T-helper 17 cell (primary cell): ENCODE measurements at places on chromosomes 11 and 22.

DNA sequence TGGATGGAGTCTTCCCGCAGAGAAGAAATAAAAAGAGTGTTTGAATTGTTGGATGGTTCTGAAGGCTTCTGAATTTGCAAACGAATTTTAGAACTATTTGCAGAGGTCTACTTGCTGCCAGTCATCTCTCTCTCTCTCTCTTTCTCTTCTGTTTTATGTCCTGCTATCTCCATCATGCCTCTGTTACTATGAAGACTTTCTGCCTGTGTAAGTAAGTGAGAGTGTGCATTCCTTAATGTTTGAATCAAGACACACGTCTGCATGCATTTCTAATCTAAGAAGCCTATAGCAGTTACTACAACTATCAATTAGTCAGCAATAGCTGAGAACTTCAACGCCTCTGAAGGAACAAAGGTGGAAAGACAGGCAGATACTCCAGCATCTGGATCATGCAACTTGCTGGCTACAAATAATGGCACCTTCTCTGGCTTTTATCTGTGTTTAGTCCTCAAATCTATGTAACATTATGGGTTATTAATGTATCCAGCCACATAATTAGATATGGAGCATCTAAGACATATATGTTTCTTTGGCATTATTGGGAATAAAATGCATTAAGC is 191.5 kb upstream of the BLID start:
- DNase-seq: no peak

GRCh38 chr11:20247591-20248007 is 87.3 kb upstream of the DBX1 start:
- no peak for DNase-seq

- no peak for DNase-seq
Measured at GRCh38 chr22:41094041-41094593, 1.7 kb downstream of the EP300 start.

GRCh38 chr11:746289-747157 is 741 bp upstream of the TALDO1 start:
- DNase-seq: no peak

- no peak for DNase-seq
Measured at GRCh38 chr22:40855071-40855978, 1.1 kb downstream of the ST13 start.

GRCh38 chr11:115848611-115849010 is 344.4 kb upstream of the CADM1 start:
- no peak for DNase-seq

DNA sequence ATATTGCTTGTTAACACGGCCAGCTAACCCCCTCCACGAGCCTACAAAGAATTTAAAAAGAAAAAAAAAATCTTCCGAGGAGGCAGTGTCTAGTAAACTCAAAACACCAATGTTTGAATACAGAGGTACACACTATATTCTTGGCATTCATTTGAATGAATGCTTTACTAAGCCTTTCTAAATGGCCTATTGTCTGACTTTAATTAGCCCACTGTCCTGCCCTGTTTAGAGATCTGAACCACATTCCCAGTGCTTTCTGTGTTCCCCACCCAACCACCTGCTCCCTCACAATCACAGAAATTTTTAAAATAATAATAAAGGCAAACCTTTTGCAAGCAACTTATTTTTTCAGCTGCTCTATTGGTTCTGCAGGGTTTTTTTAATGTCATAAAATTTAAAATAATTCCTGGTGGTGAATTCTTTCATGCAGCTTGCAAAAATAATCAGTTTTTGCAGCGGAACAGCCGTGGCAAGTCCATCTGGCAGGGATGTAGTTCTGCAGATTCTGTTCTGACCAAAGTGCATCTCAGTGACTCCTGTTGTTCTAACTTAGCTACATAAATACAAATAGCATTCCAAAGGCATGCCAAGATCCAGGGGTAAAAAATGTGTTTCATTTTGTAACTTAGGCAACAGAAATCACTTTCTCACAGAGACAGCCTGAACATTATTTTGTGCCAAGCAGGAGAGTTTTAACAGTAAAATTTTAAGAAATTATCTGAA is 23.8 kb downstream of the POU2AF2 start:
- DNase-seq: no peak

- no peak for DNase-seq
Measured at GRCh38 chr11:114246321-114247069, 49.7 kb upstream of the NNMT start.

- DNase-seq: no peak
Measured at GRCh38 chr11:42169191-42169590, 709.7 kb upstream of the LRRC4C start.

GRCh38 chr11:70666311-70666710 is 268.0 kb downstream of the CTTN start:
- no peak for DNase-seq

DNA sequence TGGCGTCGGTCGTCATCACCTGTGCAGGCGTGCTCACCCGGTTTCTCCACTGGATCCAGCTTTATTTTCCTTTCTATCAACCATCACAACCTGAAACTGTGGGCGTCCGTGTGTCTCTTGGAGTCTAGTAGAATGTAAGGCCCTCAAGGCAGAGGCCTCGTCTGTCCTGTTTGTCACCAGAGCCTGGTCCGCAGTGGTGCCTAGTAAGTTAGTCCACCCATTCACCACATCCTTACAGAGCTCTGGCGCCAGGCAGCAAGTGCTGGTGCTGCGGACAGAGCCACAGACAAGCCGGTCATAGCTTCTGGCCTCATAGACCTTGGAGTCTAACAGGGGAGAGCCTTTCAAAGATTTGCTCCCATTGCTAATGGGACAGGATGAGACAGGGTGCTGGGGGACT is 64.4 kb upstream of the PARVG start:
- DNase-seq: no peak

- DNase-seq: no peak
Measured at GRCh38 chr11:61774411-61774810, 18.0 kb downstream of the TMEM258 start.

DNA sequence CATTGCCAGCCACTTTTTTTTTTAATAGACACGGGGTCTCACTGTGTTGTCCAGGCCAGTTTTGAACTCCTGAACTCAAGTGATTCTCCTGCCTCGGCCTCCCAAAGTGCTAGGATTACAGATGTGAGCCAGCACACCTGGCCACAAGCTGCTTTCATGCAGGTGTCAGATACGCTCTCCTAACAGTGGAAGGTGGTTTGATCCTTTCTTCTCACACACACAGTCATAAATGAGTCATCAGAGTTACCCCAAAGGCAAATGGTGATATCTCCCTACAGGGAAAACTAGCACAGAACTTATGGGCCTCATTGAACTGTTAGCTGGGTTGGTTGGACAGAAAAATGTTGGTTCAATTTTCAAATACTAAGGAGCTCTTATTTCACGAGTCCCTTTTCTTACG is 38.2 kb upstream of the UBASH3B start:
- no peak for DNase-seq

- DNase-seq: no peak
Measured at GRCh38 chr22:50218996-50219727, 18.4 kb downstream of the SELENOO start.

DNA sequence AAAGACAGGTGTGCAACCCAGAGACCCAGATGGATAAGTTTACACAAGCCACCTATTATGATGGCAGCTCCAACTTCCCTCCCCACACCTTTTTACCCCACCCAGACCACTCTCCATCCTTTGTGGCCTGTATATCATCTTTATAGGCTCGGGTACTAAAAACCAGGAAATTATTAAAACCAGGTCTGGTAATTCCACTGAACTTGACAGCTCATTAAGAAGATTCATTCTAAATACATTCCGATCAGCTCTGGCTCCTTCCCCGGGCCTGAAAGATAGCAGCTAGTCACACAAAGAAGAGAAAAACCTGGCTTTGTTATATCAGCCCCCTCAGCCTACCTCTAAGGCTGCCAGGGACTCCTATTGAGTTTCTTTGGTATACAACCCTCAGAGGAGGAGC is 67.9 kb upstream of the API5 start:
- no peak for DNase-seq

- DNase-seq: no peak
Measured at GRCh38 chr22:42801252-42802080, 55.6 kb downstream of the ARFGAP3 start.

DNA sequence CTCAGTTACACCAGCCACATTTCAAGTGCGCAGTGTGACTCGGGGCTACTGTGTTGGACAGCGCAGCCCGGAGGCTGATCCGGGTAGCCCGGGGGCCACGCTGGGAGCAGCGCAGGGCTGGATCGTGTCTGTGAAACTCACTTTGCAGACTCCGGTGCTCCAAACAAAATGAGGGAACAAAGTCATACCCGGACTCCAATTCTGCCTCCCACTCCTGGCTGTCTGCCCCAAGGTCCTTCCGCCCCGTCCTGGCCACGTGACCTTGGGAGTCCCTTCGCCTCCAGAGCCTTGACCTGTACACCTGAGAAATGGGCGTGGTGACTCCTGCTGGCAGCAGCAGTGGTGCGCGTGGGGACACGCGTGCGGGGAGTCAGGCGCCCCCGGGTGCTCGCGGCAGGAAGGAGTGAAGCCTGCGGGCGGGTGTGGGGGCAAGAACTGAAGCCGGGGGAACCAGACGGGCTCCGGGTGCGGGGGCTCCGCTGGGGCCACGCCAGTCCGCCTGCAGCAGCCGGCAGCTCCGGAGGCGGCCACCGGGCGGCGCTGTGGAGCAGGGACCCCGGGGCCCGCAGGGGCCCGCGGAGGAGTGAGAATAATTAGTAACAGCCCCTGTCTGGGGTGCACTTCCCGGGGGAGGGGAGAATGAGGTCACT is 42.4 kb downstream of the KCNJ4 start:
- DNase-seq: peak; percentile 47

DNA sequence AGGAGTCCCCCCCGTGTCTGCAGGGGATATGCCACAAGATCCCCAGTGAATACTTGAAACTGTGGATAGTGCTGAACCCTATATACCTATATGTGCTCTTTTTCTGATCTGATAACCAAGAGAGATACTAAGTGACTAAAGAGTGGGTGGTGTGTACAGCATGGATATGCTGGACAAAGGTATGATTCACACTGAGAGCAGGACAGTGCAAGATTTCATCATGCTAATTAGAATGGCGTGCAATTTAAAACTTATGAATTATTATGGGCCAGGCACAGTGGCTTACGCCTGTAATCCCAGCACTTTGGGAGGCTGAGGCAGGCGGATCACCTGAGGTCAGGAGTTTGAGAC is 90.2 kb upstream of the ALKBH3 start:
- no peak for DNase-seq

GRCh38 chr11:43789700-43790443 is 90.8 kb upstream of the ALKBH3 start:
- DNase-seq: no peak

DNA sequence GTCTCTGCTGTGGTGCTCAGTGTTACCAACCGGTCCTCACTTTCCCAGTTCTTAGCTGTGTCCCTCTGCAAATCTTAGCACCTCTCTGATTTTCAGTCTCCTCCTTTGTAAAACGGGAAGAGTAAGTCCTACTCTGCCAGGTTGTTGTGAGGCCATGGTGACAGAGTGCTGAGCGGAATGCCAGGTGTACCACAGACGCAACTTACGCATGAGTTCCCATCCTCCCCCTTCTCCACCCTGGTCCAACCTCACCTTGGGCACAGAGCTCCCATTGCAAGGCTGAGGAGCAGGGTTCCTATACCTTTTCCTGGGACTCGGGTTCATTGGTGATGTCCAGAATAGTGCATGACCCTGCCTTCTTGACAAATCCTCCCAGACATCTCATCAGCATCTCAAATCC is 7.3 kb upstream of the DDB2 start:
- DNase-seq: no peak

GRCh38 chr11:8899119-8899753 is 11.8 kb upstream of the AKIP1 start:
- DNase-seq: no peak

DNA sequence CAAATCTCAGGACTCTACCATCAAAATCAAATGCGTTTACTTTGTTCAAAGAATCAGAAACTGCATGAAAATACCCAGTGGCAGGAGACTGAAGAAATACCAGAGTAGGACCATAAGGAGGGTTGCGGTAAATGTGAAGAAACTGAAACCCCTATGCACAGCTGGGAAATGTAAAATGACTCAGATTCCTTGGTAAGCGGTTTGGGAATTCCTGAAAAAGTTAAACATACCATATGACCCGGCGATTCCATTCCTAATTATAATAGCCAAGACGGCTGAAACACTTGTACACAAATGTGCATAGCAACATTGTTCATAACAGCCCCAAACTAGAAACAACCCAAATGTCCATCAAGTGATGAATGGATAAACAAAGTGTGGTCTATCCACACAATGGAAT is 114.1 kb upstream of the GRAMD1B start:
- no peak for DNase-seq

- no peak for DNase-seq
Measured at GRCh38 chr22:41124086-41124485, 31.7 kb downstream of the EP300 start.

DNA sequence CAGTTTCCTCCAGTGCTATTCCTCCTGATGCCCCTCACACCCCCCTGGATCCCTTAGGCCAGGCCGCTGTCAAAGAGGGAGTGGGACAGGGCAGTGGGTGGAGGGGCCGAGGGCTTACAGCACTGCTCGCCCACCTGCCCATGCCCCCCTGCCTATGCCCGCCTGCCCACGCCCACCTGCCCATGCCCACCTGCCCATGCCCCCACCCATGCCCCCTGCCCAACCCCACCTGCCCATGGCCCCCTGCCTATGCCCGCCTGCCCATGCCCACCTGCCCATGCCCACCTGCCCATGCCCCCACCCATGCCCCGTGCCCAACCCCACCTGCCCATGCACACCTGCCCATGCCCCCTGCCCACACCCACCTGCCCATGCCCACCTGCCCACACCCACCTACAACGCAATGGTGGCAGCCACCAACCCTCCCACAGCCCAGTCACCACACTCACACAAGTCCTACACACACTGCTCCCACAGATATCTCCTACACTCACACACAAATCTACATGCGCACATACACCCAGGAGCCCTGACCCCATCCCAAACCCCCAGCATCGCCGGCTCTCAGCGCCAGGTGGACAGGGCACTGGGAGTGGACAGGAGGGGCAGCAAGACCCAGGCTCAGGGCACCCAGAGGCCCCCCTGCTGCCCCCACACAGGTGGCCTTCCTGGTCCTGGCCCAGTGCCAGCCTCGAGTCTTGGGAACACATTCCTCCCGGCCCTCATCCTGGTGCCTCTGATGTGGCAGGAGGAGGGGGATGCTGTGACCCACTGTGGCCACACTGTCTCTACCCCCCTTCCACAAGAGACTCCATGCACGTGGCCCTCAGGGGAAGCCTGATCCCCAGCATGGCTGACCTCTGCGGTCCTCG is 61.8 kb downstream of the CYTH4 start:
- no peak for DNase-seq

GRCh38 chr11:20474882-20475517 is 87.5 kb downstream of the PRMT3 start:
- no peak for DNase-seq

DNA sequence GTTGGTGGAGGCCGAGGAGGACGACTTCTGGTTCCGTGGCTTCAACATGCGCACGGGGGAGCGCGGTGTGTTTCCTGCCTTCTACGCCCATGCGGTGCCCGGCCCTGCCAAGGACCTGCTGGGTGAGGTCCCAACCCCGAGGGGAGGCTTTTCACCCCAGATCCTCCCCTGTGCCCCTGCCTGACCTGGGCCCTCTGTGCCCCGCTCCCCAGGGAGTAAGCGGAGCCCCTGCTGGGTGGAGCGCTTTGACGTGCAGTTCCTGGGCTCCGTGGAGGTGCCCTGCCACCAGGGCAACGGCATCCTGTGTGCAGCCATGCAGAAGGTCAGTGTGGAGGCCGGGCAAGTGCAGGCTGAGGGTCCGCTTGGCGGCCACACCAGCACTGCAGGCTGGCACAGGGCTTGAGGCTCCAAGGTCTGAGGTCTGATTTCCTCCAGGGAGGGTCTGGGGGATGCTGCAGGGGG is 5.1 kb downstream of the MAPK8IP2 start:
- no peak for DNase-seq

GRCh38 chr11:115660030-115660805 is 156.0 kb upstream of the CADM1 start:
- no peak for DNase-seq

- DNase-seq: no peak
Measured at GRCh38 chr11:44382656-44383240, 72.8 kb upstream of the ALX4 start.
